Left forelimb (tissue), 1 donor: ENCODE measurements at places on chromosomes 6 and 20.

DNA sequence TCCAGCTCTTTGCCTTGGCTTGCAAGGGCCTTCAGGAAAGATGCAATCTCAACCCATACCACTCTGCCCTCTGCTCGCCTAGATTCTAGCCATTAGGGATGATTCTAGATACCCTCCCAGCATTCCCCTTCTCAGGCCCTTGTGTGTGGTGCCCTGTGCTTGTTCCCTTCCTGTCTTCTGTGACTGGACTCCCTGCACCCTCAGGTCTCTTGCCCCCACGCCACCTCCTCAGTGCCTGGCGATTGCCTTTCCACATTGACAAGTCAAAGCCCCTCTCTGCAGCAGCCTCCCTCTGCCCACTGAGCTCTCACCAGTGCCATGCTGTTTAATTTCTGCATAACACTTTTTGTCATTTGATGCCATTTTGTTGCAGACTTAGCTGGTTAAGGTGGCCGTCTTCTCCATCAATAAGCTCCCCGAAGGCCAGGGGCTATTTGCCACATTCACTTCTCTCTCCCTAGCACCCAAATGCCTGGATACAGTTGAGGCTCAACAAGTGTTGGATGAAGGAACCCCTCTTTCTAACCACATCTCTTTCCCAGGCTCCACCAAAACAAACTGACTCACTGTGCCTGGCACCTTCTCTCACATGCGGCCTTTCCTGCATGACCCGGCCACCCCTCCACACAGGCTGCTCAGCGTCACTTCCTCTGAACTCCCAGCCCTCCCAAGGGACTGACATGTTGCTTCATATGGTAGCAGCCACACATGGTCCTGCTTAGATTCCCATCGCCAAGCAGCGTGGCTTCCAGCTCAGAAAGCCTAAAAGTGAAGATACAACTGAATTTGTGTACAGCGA is 4.6 kb upstream of the TXNDC5 start:
- no peak for DNase-seq

GRCh38 chr6:157603314-157603940 is 219.6 kb upstream of the SNX9 start:
- no peak for DNase-seq

DNA sequence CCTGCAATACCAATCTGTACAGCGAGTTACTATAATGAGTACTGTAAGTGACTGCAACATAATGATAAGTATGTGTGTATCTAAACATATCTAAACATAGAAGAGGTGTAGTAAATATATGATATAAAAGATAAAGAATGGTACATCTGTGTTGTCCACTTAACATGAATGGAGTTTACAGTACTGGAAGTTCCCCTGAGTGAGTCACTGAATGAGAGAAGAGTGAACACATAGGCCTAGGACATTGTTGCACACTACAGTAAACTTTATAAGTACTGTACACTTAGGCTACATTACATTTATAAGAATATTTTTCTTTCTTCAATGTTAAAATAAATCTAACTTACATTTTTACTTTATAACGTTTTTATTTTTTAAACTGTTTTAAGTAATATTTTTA is 380.4 kb downstream of the MMUT start:
- DNase-seq = no peak

DNA sequence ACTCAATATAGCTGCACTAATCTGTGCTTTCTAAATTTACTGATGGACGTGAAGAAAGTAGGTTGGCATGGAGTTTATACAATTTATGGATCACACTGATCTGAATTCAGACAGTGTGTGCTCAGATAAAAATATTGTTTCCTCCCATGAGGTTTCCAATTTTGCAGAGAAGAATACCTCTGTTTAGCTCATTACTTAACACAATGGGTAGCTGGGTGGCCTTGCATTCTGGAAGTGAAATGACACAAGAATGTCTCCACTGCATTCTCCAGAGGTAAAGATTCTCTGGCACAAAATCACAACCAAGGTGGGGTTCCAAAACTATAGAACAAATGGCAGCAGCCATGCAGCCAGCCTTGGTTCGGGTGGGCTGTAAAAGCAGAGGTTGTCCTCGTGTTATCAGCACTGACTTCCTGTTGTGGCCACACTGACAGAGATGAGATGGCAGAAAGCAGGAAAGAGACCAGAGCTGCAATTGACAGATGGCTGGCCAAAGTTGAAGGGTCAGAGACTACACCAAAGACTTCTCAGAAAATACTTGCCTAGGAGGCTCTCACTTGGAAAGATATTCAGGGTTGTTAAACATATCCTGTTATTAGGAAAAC is 50.2 kb downstream of the HDAC2 start:
- DNase-seq = no peak

DNA sequence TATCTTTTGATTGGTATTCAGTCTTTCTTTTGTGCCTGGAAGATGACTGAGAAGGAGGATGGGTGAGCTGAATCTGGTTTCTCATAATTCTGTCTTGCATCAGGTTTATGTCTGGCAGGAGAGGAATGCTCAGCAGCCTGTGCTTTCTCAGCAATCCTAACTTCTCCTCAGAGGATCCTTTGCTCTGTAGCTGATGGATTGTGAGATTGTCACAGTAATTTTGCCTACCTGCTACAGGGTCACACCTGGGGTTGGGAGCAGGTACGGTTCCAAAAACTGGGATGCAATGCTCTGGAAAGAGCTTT is 2.1 kb upstream of the HS3ST5 start:
- DNase-seq = no peak

DNA sequence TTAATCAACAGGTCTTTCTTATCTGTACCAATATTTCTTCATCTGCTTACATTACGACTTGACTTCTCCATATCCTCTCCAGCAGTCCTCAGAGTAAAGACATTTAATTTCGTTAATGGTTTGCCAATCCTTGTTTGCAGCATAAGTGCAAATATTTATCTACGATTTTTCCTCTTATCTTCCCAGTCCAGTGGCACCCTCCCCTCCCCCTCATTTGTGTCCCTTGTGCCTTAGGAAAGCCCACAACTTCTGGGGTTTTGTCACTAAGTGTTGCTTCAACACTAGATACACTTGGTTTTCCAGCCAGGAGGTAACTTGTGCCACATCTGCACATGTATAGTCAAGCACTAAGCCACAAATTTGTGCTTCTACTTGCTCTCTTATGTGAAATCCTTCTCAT is 327.2 kb downstream of the CBLN4 start:
- no peak for DNase-seq

DNA sequence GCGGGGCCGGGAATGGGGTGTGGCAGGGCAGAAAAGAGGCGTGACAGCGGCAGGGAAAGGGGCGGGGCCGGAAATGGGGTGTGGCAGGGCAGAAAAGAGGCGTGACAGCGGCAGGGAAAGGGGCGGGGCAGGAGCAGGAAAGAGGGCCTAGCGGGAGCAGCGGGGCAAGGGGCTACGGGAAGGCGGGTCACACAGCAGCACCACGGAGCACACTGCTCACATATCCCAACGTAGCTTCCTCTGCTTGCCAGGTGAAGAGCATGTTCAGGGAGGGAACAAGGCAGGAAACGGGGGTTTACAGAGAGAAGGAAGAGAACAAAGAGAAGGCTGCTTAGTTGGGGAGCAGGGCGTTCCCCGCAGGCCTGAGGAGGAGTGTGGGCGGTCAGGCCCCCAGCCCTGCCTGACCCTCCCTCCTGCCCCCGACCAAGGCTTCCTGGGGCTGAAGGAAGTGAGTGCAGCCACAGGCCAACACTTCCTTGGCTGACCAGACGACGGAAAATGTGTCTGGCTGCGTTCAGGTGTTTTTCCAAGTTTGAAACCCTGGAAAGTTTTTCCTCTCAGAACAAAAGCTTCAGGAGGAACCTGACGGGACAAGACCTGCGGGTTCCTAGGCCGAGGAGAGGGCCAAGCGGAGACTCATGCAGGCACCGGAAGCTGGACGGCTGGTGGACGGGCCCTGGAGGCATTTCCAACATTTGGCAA is 13.8 kb downstream of the UCKL1 start:
- no peak for DNase-seq

DNA sequence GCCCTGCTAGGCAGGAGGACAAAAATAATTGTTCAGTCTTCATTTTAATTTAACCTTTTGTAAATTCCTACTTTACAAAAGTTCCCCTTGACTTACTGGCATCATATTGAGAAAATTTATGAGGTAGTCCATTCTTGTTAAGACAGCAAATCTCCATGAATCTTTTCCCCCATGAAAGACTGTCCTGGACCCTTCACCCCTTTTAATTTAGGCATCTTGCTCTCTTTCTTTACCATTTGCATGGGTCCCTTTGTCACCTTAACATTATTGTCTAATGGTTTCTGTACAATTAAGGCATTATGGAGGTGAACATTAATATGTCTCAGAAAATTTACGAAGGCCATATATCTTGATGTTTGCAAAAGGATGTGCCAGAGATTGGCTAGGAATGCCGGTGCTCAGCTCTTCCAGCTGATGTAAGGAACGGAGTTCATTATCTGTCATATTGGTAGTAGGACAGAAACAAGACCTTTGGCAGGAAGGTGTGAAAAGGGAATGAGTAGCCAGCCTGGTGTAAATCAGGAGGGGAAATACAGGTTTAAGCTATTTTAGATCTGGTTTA is 382.8 kb upstream of the TSHZ2 start:
- no peak for DNase-seq

GRCh38 chr20:3459881-3460307 is 10.9 kb upstream of the ATRN start:
- DNase-seq = no peak

GRCh38 chr6:156747715-156748114 is 29.5 kb upstream of the ARID1B start:
- no peak for DNase-seq

DNA sequence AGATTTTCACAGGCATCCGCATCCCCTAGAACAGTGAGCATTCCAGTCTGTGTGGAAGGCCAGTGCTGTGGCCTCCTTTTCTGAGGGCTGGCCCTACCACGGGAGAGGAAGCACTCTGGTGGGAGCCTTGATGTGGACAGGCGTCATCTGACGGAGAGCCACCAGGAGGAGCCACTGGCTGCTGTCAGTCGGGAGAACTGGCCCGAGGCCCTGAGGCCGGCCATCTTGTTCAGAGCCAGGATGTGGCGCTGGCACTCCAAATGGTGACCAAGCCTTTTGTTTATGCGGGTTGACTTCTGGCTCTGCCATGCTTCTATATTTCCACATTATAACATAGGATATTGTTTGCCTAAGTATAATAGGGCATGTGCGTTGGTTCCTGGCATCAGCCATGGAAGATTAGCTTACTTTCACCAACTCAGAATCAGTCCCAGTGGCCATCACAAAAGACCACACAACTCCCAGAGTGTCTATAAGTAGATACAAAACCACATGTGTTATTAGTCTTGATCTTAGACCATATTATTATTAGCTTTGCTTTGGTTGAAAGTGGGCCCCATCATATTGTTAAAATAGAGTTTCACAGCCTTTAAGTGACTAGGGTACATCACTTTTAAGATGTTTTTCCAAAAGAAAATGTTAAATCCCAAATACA is 273.9 kb upstream of the TAB2 start:
- no peak for DNase-seq

- no peak for DNase-seq
Observed at GRCh38 chr6:70166088-70166958, 136.6 kb downstream of the COL9A1 start.

DNA sequence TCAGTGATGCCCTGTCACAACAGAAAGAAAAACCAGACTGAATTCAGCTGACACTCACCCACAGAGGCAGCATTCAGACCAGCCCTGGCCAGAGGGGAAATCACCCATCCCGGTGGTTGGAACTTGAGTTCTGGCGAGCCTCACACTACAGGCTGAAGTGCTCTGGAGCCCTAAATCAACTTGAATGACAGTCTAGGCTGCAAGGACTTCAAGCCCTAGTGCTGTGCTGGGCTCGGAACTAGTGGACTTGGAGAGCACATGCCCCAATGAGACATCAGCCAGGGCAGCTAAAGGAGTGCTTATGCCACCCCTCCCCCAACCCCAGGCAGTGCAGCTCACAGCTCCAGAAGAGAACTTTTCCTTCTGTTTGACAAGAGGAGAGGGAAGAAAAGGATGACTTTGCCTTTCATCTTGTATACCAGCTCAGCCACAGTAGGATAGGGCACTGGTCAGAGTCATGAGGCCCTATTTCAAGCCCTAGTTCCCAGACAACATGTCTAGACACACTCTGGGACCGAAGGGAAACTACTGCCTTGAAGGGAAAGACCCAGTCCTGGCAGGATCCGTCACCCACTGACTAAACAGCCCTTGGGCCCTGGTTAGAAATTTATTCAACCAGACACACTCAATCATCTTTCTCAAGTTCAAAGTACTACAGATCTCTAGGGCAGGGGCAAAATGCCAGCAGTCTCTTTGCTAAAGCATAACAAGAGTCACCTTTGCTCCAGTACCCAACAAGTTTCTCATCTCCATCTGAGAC is 43.2 kb upstream of the PNRC1 start:
- DNase-seq = no peak

DNA sequence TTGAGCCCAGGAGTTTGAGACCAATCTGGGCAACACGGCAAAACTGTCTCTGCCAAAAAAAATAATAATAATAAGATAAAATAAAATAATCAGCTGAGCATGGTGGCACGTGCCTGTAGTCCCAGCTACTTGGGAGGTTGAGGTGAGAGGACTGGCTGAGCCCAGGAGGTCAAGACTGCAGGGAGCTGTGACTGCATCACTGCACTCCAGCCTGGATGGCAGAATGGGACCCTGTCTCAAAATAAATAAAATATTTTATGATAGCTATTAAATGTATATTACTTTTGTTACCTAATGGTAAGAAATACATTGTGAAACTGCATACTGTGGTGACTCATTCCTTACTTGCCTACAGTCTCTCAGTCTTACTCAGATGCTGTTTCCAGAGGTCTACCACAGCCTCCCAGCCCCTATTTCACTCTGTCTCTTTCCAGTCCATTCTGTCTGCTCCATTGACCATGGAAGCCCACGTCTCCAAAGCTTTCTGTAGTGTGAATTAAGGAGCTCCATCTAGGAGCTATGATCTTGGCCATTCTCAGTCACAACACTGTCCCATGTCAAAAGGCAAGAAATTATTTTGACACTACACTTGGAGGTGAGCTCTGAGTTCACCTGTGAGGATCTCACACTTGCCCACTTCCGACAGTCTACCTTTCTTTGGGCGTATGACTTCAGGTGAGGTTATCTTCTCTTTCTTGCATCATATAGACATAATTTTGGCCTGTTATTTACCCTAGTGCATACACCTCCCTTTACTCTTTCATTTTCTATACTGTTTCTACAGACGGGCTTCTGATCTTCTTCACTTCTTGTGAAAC is 22.4 kb upstream of the SNX9 start:
- no peak for DNase-seq

DNA sequence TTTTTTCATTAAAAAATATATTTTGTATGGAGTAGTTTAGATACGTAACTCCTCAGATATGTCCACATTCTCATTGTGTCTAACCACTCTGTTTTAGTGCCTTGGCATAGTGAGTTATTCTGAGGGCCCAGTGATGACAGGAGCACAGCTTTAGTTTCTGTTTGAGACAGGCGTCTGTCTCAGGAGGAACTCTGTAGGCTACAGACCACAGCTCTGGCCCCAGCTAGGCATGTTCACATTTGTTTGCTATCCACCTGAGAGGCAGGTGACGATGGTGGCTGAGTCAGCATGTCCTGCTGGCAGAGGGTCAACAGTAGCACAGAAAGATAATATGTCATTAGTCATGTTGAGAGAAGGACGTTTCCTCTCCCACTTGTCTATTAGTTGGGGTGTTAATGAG is 16.3 kb downstream of the LRRC1 start:
- DNase-seq = no peak

GRCh38 chr6:5078121-5078669 is 6.9 kb upstream of the PPP1R3G start:
- no peak for DNase-seq
